ENCODE measurements at places on chromosomes 2 and 18.
A peak's percentile ranks its signal among the peaks of the same experiment; 100 is the strongest.

DNA sequence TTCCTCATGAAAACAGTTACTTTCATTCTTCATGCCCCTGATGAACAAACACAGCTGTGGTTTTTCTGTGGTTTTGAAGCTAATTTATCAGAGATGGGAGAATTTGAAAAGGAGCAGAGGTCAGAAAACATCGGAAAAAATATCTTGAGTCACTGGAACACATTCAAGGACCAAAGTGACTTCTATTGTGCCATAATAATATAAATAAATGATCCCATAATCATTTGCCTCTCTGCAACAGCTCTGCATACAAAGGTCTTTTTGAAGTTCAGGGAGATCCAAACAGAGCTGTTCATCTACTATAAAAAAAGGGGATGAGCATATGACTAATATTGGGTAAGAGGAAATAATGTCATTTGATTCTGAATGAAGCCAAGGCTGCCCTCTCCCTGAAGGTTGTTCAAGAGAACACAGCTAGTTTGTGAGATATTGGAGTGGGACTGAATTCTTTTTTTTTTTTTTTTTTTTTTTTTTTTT lies 201.3 kb upstream of the GALNT5 start:
- no peak for DNase-seq

GRCh38 chr2:59236723-59237122 lies 995.6 kb upstream of the FANCL start:
- peak; percentile 7 for DNase-seq

GRCh38 chr2:158115202-158115767 lies 13.6 kb downstream of the UPP2 start:
- no peak for DNase-seq

- DNase-seq = no peak
These were observed 43.0 kb downstream of the ANKRD36B start for GRCh38 chr2:97546711-97547110.

- peak; percentile 6 for DNase-seq
These were observed 132.5 kb downstream of the CSRNP3 start for GRCh38 chr2:165601928-165602521.

GRCh38 chr18:59142274-59142673 lies 2.6 kb downstream of the SEC11C start:
- no peak for DNase-seq

DNA sequence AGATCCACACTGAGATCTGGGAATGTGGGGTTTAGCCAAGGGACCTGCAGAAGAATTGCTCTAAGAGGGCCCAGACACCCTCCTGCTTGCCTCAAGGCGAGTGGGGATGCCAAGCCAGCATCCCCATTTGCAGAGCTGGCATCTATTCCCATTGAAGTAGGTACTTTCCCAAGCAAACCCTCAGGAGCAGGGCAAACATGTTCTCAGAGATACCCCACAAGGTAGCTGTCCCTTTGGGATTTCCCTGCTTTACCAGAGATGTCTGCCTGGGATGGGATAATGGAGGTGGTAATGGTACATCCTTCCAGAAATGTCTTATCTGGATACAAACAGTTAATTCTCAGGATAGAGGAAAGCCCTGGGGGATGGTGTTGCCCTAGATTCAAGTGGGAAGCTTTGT lies 51.2 kb downstream of the GYPC start:
- no peak for DNase-seq

GRCh38 chr2:4499316-4500030 lies 796.1 kb downstream of the DCDC2C start:
- DNase-seq = no peak

GRCh38 chr2:13102397-13103063 lies 385.8 kb downstream of the TRIB2 start:
- no peak for DNase-seq

- no peak for DNase-seq
These were observed 564 bp downstream of the DPYSL5 start for GRCh38 chr2:26848336-26849055.

GRCh38 chr18:54960197-54960596 lies 936 bp upstream of the CCDC68 start:
- no peak for DNase-seq

- no peak for DNase-seq
These were observed 8.3 kb downstream of the EVX2 start for GRCh38 chr2:176075481-176075880.

DNA sequence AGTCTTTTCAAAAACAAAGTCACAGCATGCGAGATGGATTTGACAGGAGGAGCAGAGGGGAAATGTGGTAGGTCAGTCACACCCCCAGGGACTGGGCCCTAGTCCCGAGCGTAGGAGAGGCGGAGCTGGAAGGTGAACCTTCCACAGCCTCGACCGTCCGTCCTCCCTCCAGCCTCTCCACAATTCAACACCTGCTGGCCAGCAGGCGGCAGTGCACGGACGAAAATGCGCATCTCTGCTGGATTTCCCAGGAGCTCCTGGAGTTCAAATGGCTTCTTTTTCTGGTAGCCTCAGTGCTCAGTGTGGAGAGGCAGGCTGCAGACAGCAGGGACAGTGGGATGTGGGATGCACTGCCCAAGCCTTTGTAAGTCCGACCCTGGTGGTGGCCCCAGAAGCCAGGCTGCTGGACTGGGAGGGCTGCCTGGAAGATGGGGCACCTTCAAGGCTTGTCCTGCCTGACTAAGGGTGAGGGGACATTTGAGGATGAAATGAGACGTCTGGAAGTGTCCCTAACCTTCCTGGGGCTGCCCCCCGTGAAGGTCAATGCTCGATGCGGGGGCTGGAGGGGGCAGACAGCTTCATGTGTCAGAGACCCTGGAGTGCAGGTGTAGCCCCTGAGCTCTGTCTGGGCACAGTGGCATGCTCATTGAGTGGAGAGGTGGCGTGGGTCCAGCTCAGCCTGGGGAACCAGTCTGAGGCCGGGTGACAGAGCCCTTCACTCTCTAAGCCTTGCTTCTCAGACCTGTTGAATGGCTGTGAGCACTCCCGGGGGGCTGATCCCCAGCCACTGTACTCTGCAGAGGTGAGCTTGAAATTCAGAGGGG lies 189.5 kb downstream of the TFCP2L1 start:
- DNase-seq = peak; percentile 75

GRCh38 chr2:133586978-133587377 lies 18.7 kb upstream of the NCKAP5 start:
- no peak for DNase-seq

- peak; percentile 75 for DNase-seq
These were observed 11.0 kb upstream of the SFTPB start for GRCh38 chr2:85678794-85679672.

- DNase-seq = no peak
These were observed 97.3 kb upstream of the MYCN start for GRCh38 chr2:15842758-15843666.

GRCh38 chr18:8841781-8842485 lies 136.6 kb downstream of the MTCL1 start:
- no peak for DNase-seq

- no peak for DNase-seq
These were observed 2.2 kb upstream of the TEX51 start for GRCh38 chr2:126896471-126896870.

DNA sequence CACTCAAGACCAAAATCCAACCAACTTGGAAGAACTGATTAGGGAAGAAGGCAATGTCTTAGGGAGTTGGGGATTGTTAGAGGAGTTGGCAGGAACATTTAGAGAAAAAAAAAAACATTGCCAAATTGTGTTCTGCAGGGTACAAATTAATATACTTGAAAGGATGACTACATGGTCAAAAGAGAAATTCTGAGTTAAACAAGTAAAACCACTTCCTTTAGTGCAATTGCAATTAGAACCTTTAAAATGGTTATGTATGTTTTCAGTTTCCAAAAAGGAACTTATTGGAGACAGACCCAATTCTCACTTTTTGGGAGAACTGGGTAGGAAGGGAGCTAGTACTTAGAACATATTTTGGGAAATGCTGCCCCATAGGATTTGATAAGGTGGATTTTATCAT lies 137.9 kb downstream of the GPD2 start:
- no peak for DNase-seq

GRCh38 chr18:67104700-67105284 lies 411.7 kb downstream of the DSEL start:
- peak; percentile 50 for DNase-seq
